ENCODE measurements at places on chromosomes 11 and 22. TPM values are rescaled to one million over a fixed set of nuclear protein-coding genes. Genes with fewer than 3 reads are reported as not detected.

TNNT3 gene
- total RNA-seq, result 2.0 TPM

PHETA2 gene
- 3.0 TPM for total RNA-seq

DDI1 gene
- total RNA-seq, result not detected

PLA2G3 gene
- not detected for total RNA-seq

OR52J3 gene
- not detected for total RNA-seq

PKP3 gene
- total RNA-seq, result under 0.01 TPM

SH3BP1 gene
- 1.9 TPM for total RNA-seq

P4HA3 gene
- total RNA-seq, result not detected

DNA sequence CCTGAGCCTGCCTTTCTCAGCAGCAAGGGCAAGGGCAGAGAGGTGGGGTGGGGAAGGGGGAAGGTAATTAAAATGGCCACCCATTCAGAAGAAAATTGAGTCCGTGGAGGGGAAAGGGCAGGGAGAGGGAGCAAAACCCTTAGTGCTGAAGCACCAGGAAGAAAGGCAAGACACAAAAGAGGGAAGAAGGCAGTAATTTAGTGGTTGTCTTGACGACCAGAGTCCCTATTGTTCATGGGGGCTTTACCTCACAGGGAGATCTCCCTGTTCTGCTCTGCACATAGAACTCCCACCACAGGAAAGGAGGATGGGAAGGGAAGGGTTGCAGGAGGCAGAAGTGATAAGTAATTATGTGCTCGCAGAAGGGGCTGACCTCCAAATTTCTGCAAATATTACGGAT, 23.4 kb downstream of the SNX19 start:
- DNase-seq, result no peak

GRCh38 chr11:112410325-112410724, 149.7 kb upstream of the PLET1 start:
- no peak for DNase-seq

GRCh38 chr11:95508219-95508890, 277.4 kb upstream of the SESN3 start:
- no peak for DNase-seq

GRCh38 chr22:39486951-39487825, 14.9 kb upstream of the MIEF1 start:
- DNase-seq, result no peak

DNA sequence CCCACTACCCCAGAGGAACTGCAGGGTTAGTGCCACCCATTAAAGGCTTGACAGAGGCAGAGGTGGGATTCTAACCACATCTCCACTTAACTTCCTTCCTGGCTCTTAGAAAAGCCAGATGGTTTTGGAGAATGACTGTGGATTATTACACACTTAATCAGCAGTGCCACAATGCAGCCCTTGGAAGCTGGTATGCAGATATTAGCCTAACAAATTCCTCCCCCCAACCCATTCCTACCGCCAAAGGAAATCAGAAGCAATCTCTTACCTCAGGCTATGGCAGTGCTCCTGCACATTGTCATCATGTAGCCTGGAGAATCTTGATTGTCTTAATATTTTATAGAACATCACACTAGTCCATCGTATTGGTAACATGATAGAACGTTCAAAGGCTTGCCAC, 23.2 kb upstream of the NRGN start:
- no peak for DNase-seq

GRCh38 chr22:27970596-27971220, 51.7 kb upstream of the PITPNB start:
- no peak for DNase-seq

GRCh38 chr11:68322052-68322430, 9.7 kb downstream of the LRP5 start:
- DNase-seq, result no peak

- DNase-seq, result no peak
Observed at GRCh38 chr11:74777877-74778276, 29.2 kb downstream of the RNF169 start.

DNA sequence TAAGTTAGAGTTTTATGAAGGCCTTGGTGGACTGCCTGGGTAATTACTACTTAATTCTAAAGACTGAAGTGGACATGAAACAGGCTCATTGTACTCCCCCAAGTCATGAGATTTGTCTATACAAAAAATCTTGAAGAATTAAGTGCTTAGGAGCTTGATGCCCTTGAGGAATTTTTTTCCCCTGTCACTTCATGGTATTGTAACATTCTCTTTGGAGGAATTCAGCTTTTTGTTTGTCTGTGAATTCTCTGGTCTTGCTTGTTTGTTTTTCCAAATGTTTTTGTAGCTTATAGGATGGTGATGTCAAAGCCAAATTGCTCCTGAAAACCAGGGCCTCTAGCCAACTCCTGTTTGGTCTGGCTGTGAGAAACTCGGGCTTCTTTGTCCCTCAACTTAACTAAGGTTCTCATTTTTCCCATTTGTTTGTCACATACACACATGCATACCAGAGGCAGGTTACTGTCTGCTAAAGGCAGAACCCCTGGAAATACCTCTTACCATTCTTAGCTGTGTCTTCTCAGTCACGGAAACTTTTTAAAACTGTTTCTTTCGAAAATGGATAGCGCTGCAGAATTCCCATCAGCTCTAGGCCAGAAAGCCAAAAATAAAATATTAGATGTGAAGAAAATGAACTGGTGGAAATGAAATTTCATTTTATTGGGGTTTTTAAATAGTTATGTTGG, 66.9 kb downstream of the AMOTL1 start:
- no peak for DNase-seq

DNA sequence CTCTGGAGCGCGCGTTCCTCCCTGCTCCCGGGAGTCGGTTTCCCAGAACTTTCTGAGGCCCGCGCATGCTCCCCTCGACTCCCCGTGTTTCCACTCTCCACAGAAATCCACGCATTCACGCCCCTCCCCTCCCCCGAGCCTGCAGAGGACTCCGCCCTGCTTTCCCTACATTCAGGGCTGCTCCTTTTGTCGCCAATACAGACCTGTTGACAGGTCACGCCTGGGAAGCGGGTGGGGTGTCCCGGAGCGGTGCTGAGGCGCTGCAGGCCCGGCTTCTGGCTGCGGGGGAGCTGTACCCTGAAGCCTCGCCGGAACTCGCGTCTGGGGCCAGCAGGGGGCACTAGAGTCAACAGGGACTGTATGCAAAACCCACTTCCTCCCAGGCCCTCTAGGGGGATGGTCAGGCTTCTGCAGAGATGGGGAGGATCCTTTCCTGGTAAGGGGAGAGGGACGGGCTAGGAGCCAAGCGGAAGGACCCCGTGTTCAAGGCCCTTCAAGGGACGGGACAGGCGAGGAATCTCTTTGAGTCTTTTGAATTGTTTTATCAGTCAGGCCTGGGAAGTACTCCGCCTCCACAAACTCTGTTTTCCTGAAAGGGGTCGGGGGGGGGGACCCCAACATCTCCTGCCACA, at the start of gene PRAME:
PRAME (minus strand) TSS at position 294 of the 632 bp plus-strand sequence. CDS start 2,433 bp downstream, outside the sequence.
- peak; percentile 51 for DNase-seq

DNA sequence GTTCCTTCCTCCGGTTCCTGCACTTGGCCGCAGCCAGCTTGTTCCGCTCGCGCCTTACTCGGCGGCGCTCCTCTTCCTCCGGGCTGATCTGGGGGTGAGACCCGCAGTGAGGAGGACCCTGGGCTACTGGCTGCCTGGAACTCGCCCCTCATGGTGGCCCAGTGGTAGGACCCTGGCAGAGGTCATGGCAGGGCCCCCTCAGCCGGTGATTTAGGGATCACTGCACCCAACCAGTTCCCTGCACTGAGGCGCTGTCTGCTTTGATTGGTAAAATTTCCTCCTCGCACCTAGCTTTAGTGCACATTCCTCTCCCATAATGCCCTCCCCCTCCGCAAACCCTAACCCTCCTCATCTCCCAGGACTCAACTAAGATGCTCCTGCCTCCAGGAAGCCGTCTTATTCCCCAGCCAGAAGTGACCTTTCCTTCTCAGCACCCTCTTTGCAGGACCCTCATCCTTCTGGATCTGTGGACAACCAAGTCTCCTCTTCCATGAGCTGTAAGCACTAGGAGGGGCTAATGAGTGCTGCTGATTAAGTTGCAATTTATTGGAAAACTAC, 3.6 kb downstream of the CCDC85B start:
- DNase-seq, result no peak
